Effector CD4-positive, alpha-beta T cell (primary cell): ENCODE measurements at places on chromosomes 7 and 10.

GRCh38 chr10:101123815-101124617, 7.1 kb upstream of the TLX1 start:
- DNase-seq = no peak

- no peak for DNase-seq
Measured at GRCh38 chr7:138833596-138833995, 35.6 kb upstream of the ATP6V0A4 start.

GRCh38 chr7:40969641-40970040, 733.2 kb downstream of the INHBA start:
- no peak for DNase-seq

DNA sequence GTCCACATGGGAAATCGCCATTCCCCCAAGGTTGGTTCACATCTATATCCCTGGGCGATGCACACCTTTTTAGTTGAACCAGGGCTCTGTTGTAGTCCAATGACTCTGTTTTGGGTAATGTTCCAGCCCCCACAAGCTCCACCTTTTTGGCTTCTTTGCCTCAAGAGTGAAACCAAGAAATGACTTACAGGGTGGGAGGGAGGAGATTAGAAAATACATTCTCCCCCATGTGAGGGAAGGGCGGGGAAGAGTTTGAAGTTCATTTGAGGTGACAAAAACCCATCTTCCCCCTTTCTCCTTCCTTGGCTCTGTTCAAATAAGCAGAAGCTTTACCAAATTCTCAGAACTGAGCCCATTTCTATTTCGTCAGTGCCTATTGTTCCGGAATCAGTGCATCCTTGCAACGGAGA, 82.8 kb downstream of the GATA3 start:
- DNase-seq = no peak

GRCh38 chr7:134988161-134988560, 1.9 kb downstream of the AGBL3 start:
- DNase-seq = no peak

DNA sequence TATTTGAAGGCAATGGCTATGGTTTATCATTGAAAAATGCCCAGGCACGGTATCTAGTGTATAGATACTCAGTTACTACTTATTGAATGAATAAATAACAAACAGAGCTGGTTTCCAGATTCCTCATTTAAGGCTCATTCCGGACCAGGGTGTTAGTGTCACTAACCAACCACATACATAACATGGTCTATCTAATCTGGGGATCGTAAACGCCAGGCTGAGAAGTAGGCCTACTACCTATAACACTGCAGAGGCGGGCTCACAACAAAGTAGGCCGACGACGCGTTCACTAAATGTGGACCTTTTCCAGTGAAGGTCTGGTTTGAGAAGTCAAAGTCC, 423 bp downstream of the LSM5 start:
- no peak for DNase-seq

DNA sequence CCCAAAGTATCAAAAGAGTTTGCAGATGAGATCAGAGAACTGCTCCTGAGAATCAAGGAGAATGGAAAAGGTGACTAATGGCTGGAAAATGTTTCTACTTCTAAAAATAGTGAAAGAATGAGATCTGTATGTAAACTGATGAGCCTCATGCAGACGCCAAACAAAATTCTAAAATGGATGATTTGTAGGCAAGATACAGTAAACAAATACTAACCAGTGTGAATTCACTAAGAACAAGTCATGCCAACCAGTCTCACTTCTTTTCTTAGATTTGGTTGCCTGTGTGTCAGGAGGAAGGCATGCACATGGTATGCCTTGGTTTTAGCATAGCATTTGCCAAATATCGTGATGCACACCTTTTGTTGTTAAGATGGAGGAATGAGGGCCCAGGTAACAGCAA, 94.9 kb upstream of the PIK3CG start:
- DNase-seq = no peak
